Fibroblast of upper back skin (primary cell): ENCODE measurements at places on chromosomes 6 and 20.

GRCh38 chr6:38503032-38503773, 136.5 kb downstream of the BTBD9 start:
- peak; percentile 17 for DNase-seq

DNA sequence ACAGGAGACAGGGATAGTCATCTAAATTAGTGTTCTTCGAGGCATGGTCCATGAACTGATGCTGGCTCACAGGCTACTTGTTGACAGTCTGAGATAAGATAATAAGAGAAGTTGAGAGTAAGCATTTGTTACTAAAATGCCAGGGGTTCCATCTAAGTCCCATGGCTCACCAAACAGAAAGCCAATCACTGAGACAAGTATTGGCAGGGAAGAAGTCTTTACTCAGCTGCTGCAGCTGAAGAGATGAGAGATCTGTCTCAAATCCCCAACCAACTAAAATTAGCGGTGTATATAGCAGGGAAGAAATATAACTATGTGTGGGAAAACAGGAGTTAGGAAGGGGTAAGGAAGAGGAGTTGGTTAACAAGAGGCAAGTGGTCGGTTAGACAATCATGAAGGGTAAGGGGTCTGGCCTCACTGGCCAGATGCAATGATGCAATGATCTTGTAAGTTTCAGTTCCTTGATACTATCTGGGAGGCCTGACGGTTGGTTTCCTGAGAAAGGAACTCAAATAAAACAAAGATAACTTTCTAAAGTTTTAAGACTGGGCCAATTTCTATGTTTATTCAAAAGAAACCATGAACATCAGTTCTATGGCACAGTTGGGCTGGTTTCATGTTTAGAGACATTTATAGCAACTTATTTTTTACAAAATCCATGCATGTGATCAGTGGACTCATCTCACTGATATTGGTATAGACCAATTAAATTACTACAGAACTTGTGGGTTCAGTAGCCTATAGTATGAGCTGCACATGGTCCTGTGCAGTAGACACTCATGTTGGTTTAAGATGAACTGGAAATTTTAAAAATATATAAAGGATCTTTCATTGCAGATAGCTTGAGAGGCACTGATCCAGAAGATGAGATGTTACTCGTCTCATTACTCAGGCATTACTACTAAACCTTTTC, 9.9 kb upstream of the HEBP2 start:
- DNase-seq: no peak

DNA sequence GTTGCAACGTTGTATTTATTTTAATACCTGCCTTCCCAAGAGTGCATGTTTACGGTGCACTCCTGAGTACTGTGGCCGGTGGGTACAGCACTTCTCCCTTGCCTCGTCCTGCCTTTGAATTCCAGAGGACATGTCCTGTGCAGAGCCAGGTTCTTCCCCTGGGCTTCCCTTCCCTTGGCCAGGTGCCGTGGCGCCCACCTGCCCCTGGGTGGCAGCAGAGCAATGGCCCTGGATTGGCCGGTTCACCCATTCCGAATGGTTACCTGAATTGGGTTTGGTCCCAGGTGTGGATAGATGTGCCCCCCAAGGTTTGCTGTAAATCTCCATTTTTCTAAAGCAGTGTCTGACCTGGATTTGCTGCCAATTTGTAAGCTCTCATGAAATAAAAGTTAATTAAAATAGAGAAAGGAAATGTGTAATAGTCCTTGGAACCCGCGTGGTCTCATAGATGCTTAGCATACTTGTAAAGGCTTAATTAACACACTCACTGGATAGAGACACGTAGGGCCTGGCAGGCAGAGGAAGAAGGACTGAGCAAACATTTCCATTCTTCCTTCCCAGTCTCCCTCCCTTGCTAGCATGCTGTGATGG, 40.6 kb downstream of the DTD1 start:
- DNase-seq: no peak

- no peak for DNase-seq
Measured at GRCh38 chr6:42260396-42260888, 42.8 kb upstream of the MRPS10 start.
